T47D (cell line): ENCODE measurements at places on chromosomes 5 and 9.
A peak's percentile ranks its signal among the peaks of the same experiment; 100 is the strongest.

DNA sequence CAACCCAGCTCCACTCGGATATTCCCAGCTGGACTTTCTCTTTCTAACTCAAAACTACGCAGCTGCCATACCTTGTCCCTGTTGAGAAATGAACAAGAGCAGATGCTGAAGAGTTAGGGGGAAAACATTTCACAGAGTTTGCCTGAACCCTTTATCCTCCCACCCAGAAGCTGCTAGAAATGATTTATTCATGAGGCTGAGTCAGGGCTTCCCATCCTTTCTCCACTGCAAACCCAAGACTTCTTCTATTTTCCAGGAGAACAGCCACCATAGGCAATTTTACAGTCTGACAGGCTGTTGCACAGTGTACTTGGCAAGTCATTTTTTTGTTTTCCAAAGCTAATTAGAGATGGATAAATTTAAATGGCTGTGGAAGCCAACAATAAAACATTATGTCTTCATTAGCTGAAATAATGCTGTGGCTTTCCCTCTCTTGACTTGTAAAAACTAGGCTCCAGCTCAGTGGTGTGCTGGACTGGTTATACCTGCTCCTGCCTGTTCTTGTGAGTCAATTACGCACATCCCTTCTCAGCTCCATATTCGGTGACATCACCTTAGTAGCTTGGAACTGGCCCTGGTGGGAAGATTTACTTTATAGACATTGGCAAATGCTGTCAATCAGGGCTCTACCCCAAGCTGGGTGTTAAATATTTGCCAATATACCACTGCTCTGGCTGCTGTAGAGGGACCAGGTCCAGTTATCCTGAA is 71.9 kb downstream of the KIF4B start:
- DNase-seq, result peak; percentile 97

DNA sequence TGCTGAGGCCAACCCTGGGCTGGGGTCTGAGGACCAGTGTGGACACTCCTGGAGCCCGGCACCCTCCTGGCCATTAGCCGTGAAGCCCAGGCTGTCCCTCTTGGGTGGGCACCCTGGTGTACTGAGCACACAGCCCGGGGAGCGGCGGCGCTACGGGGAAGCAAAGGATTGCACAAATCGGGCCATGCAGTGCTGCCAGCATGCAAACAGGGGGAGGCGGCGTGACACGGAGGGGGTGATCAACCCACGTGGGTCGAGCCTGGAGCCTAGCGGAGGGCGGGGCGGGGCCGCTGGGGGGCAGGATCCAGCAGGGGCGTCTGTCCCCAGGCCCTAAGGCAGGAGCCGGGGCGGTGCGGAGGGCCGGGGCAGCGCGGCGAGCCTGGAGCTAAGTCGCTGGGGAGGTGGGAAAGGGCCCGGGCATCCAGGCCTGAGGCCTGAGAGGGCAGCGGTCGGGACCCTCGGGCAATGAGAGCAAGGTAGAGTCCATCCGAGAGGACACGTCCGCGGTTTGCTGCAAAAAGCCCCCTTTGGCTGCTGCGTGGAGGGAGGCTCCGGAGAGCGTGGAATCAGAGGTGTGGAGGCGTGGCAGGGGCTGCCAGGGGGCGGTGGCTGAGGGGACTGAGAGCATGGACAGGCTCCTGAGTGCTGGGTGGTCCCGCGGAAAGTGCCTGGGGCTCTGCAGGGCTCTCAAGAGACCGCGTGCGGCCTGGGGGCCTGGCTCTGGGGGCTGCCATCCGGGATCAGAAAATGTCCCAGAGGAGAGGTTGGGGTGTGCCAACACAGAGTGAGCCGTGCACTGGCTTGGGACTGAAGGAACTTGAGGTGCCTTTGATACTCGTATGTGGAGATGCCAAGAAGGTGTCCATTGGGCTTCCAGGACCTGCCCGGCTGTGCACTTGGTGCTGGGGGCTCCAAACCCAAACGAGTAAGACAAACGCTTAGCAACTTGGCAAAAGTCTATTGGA is 94.2 kb downstream of the BARX1 start:
- no peak for DNase-seq

DNA sequence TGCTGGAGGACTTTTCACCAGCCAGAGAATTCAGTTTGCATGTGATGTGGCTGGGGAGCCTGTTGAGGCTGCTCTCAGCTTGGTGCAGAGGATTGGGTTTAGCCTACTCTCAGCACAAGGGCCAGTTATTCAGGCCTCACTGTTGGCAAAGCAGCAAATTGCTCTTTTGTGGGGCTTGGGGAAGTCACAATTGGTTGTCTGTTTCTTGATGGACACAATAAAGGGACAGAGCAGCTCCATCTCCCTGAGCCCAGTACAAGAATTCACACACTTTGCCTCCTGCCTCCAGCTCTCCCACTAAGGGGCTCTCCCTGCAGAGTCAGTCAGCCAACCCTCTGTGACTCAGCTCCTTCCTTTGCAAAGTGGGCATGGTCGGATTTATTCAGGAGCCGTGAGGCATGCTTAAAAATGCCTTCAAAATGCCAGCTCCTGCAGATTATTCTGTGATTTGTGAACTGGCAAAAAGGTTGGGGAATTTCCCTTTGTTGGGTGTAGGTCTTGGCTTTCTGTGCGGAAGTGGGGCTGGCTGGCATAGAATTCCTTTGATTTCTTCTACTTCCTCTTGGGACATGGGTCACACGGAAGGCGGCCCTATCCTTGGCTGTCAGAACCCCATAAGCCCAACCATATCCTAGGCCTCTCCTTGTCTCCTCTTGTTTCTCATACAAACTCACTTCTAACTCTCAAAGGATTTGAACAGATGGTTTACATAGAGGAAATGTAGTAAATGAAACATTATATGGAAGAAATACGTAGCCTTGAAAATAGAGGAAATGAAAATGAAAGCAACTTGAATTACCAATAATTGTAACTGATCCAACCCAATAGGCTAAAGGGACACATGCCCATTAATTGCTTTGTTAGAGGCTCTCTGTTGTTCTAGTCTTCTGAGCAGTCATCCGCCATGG is 118.7 kb upstream of the CD180 start:
- no peak for DNase-seq

- no peak for DNase-seq
Measured at GRCh38 chr9:6543204-6543603, 102.3 kb downstream of the GLDC start.

DNA sequence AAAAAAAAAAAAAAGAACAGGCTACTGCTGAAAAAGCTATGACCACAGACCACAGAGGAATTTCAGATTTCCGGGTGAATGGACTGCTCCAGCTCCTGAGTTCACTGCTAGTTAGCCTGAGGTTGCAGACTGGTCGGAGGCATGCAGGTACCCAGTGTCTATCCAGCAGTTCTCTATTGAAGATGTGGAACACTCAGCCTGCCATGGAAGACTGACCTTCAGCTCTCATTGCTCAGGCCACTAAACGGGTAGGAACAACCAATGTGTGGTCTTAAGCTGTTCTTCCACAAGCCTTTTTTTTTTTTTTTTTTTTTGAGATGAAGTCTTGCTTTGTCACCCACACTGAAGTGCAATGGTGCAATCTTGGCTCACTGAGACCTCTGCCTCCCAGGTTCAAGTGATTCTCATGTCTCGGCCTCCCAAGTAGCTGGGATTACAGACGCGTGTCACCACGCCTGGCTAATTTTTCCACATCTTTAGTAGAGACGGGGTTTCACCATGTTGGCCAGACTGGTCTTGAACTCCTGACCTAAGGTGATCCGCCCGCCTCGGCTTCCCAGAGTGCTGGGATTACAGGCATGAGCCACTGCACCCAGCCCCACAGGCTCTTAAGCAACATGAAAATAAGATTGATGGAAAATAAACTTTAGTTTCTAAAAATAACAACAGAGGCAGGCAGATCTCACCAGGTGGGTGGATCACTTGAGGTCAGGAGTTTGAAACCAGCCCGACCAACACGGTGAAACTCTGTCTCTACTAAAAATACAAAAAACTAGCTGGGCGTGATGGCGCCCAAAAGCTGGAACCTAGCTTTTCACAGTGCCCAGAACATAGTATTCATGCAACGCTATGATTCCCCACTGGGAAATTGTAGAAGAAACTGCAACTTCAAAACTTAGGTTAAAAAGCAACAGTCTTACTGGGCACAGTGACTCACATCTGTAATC is 20.0 kb upstream of the NPM1 start:
- no peak for DNase-seq

GRCh38 chr9:96638606-96639364 is 16.3 kb downstream of the PRXL2C start:
- DNase-seq, result no peak

DNA sequence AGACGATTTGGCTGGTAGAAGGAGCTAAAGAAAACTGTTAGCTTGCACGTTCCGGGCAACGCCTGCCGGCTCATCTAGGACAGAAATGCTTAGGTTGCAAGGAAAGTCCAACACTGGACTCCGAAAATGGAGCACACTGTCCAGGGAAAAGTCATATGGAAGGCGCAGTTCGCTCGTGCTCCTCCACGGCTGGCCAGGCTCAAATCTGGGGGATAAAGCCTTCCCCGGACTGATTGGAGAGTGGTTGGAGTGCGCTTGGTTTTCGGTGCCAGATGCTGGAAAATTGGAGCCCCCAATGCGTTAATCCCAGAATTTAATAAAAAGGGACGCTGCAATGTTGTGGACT is 955 bp downstream of the CDH6 start:
- no peak for DNase-seq

- DNase-seq, result no peak
Measured at GRCh38 chr9:75482566-75482965, 394.3 kb downstream of the OSTF1 start.

GRCh38 chr5:97071101-97071500 is 71.3 kb downstream of the LIX1 start:
- no peak for DNase-seq

DNA sequence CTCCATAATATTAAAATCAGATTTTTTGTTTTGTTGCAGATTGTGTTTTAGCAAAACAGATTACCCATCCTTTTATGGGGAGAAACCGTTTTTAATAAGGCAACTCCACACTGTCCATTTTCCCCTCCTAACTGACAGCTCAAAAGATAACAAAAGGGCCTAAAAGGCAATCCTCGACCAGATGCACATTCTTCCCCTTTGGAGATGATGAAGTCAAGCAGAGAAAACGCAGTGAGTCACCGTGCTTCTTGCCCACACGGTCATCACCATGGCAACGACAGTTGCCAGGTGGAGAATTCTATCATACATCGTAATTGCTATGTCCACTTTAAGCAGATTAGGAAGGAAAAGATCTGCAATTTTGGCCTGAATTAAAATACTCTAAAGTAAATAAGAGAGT is 96.4 kb downstream of the DIRAS2 start:
- peak; percentile 20 for DNase-seq

GRCh38 chr9:19965336-19965735 is 176.5 kb upstream of the SLC24A2 start:
- DNase-seq, result no peak

DNA sequence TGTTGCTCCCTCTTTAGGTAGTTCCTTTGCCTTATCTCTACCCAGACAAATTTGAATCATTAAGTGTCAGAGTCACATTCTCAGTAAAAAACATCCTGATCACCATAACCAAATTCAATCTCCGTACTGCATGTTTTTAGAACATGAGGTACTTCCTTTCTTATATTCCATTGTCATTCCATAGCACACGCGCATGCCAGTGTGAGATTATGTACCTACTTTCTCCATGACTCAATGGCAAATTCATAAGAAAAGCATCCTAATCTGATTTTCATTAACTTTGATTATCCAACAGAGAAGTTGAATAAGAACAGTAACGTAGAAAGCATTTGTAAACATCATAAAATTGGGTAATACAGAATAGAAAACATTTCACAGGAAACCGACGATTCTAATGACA is 1118.6 kb upstream of the CDH9 start:
- DNase-seq, result no peak

DNA sequence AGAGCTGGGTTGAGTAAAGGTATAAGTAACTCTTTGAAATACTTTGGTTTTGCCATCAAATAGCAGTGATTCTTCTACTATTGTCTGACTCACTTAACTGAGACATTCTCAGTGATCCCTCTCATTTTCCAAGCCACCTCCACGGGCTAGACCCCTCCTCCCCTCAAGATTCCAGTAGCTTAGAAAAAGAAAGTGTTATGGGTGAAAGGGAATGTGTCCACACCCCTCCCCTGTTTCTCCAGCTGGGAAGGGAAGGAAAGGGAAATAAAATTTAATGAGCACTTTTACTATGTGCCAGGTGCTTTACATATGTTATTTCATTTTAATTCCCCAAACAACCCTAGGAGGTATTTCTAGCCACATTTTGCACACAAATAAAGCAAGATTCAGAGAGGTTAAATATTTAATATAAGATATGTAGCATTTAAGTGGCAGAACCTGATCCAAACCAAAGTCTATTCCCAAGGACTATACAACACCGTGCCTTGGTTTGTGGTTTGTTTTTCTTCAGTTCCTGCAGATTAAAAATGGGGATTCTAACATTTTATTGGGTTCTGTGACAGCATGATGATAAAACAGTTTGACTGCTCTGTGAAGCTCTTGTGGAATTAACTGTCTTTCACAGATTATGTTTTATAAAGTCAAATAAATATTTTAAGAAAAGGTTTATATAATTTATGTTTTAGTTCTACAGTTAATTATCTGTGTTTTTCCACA is 135.9 kb downstream of the ZSWIM6 start:
- no peak for DNase-seq
